HT1080 (cell line): ENCODE measurements at places on chromosomes 12 and 14. TPM values are rescaled to one million over a fixed set of nuclear protein-coding genes. Genes with fewer than 3 reads are reported as not detected.

DNA sequence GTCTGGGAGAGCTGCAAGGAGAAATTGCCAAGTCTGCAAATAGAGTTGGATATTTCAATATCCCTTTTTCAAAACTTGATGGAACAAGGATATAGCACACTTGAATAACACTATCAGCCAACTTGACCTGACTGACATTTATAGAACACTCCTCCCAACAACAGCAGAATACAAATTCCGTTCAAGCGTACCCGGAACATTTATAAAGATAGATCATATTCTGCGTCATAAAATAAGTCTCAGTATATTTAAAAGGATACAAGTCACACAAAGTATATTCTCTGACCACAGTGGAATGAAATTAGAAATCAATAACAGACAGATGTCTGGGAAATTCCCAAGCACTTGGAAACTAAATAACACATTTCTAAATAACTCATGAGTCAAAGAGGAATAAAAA is 29.0 kb upstream of the MEG3 start:
- DNase-seq = no peak

- DNase-seq = no peak
Measured at GRCh38 chr12:104632724-104633201, 176.0 kb downstream of the CHST11 start.

- no peak for DNase-seq
Measured at GRCh38 chr12:30000401-30000800, 216.7 kb upstream of the TMTC1 start.

GRCh38 chr14:75969891-75970290 is 11.9 kb downstream of the TGFB3 start:
- DNase-seq = no peak

DNA sequence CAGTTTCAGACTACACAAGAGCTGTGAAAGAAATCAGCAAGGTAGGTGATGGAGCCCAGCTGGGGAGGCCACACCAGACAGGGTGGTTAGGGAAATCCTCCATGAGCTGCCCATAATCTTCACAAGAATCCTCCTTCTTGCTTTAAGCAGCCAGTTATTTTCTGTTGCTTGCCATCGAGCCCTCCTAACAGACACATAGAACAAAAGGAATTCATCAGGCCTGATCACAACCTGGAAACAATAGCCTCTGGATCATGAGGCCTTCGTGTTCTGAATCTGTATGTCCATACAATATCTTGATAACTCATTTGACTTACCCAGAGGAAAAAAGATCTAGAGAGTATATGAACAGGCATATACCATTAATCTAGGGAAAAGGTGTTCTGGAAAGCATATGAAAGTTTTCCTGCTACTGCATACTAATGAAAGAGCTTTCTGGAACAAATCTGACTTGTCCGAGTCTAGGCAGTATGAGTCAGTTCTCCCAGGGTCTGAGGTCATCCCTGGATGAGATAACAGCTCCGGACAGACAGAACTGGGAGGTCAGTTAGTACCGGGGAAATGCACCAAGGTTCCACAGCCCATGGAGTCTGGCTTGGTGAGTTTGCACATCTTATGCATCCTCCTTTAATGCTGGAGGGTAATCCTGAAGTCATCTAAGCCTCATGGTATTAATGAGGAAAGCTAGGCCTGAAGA is 52.8 kb upstream of the ELK3 start:
- DNase-seq = no peak

DNA sequence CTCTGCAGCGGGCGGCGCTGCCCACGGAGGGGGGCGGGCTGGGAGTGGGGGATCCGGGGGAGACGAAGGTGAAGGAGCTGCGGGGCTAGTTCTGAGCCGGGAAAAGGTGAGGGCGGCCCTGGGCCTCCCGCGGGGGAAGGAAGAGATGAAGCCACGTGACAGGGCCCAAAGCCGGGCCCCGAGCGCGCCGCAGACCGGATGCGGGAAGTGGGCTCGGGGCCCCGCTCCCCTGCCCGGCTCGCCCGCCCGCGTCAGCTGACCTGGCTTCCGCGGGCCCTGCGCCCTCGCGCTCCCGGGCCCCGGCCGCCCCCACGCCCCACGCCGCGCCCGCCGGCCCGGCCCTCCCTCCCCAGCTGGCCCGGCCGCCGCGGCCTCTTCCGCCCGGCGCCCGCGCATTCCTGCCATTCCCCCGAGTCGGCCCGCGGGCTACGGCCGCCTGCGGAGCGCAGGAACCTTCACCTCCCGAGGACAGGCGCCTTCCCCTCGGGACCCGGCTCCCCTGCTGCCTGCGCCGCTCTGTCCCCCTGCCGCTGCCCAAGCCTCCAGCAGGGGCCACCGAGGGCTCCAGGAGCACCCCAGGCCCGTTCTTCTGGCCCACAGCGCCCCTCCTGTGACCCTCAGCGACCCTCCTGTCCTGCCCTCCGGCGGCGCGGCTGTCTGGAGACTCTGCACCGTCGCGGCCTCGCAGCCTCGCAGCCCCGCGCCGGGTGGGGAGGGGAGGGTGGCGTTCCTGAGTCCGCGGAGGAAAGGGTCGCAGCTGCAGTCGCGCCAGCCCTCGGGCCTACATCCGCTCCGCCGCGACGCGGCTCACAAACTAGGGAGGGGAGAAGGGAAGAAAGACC is 20.4 kb downstream of the NINJ2 start:
- DNase-seq = no peak

DNA sequence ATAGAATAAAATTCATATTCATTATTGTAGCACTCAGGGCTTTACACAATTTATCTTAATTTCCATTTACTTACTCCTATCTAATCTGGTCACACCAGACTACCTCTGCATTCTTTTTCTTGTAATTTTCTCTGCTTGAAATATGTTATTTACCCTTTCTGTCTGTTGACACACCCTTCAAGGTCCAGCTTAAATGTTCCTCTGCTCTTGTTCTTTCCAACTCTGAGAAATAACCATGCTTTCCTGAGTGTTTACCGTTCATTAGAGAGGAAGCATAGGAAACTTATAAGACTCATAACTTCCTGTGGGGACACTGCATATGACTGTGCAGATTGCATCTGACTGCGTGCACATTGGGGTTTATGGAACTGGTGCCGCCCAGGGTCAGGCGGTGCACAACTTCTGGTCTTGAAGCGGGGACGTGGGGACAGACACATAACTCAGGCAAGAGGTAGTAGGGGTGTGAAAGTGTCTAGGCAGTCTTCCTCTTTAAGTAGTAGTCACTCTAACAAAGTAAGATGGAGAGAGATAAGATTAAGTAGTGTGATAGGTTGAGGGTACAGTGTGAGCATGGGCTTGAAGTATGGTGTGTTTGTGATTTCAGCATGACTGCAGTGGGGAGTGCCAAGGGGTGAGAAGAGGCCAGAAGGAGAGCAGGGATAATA is 42.6 kb upstream of the FOXJ2 start:
- DNase-seq = no peak

DNA sequence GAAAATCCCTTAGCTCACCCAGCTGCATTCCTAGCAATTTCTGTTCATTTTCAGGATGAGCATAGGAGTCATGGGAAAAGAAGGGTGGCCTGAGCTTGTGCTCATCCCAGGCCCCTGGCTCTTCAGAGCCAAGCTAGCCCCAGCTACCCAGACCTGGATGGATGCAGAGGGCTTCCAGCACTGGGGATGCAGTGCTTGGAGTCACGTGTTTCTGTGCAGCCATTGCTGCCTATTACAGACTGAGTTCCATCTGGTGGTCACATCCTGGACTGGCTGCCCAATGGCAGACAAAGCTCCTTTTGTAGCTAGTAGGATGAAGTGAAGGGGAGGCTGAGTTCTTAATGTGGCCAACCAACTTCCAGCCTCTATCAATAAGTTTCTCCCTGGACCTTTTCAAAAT is 54.2 kb upstream of the JDP2 start:
- no peak for DNase-seq

DNA sequence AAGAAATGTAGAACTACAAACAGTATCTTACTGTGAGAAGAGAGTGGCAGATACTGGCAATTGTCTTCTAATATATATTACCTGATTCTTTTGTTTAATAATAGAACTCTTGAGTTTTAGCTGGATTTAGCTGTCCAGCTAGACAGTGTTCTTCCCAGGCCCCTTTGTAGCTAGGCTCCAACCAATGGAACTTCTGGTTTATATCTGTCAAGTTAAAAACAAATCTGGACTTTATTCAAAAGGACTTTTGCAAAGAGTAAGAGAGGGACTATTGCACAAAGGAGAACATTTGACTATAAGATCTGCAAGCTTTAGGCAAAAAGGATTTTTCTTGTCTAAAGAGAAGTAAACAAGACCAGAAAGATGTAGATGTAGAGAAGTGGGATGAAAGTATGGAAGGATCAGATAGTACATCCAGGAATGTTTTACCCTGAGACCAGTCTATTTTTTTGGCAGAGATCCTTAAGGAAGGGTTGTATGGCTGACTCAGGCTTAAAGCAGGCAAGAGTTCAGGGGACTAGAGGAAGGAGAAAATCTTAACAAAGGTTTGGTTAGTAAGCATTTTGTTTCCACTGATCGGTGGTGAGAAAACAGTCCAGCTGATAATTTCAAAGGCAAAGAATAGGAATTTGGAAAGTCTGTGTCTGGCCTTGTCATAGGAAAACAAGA is 111.1 kb upstream of the PLEKHA5 start:
- DNase-seq = peak; percentile 89

GRCh38 chr12:50052544-50052943 is 4.9 kb upstream of the ASIC1 start:
- DNase-seq = no peak

DNA sequence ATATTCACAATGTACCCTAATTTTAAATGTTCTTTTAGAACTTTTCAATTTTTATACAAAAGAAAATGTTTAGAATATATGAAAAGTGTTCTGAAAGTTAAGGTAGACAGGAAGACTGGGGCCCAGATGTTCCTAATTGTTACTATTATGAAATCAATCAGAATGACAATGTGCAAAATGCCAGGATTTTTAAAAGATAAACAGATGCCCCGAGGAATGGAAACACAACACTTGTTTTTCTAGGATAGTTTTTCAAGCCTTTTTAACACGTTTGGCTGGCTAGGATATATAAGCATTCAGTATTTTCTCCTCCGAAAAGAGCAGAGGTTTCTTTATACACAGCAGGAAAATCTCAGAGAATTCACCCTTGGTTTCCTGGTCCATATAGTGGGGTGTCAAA is 106.8 kb downstream of the ESR2 start:
- no peak for DNase-seq

- DNase-seq = no peak
Measured at GRCh38 chr12:111439657-111440151, 34.0 kb downstream of the SH2B3 start.

DNA sequence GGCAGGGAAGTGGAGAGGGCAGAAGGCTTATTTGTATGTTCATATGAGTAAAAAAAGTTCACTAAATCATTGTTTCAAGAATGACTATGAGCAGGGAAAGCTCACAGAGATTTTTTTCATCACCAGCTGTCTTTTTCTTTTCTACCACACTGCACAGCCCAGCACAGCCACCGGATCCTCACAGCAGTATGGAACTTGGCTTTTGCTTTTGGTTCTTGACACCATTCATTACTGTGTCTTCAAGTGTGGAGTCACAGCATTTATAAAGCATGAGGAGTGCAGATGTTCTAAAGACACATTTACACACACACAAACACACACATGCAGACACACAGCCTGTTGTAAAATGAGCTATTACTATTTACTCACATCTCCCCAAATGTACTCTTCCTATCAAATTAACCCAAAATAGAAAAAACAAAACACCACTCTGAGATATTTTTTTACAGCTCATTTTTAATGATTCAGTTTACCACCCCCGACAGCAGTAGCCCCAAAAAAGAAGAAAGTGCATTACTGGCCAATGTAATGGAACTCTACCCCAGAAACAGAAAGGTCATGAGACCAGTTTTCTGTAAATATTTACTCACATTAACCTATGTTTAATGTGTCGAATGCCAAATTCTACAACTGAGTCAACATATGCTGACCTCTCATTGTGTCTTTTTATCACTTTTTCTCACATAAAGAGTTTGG is 60.5 kb downstream of the BTG1 start:
- DNase-seq = no peak

DNA sequence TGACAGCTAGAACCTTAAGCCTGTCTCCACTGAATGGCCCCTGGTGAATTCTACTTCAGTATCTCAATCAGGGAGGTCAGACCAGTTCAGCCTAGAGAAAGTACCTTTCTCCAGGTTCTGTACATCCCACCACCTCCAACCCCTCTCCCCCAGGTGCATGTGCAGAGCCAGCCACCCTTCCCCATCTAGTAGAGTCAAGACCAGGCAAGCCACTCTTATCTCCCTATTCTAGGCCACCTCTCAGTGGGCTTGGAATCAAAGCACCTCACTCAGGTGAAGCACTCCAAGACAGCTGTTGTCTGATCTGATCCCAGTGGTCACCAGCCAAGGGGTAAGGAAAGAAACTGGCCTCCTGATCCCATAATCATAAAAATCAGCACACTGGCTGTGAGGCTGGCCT is 340.9 kb downstream of the BCL11B start:
- DNase-seq = no peak

GRCh38 chr12:85461127-85461526 is 181.1 kb downstream of the ALX1 start:
- DNase-seq = no peak

DNA sequence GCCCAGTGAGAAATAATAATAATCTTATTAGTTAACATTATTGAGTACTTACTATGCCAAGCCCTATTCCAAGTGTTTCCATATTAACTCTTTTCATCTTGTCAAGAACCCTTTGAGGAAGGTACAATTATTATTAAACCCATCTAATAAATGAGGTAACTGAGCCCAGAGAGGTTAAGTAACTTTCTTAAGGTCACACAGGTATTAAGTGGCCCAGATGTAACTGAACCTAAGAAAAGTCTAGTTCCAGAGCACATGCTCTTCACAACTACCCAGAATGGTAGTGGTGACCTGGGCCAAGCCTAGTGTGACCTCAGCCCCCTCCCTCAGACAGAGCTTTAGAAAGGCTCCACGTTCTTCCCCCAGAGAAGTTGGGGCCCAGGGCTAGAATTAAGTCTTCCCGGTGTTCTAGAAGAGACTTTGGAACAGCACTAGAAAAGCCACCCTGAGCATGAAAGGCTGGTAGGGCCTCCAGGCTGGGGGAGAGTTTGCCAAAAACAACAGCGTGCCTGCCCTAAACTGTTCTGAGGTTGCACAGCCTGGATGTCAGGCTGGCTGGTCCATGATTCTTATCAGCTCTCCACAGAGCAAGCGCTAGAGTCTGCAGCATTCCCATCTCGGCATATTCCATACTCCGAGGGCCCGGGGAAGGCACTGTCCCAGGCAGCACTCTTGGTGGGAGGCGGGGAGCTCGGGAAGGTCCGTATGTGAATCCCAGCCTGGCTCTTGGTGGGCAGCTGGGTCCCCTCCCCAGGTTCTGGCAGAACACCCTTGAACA is 41.3 kb upstream of the CTDSP2 start:
- DNase-seq = no peak

GRCh38 chr14:84181072-84181471 is 1348.9 kb upstream of the FLRT2 start:
- peak; percentile 15 for DNase-seq

DNA sequence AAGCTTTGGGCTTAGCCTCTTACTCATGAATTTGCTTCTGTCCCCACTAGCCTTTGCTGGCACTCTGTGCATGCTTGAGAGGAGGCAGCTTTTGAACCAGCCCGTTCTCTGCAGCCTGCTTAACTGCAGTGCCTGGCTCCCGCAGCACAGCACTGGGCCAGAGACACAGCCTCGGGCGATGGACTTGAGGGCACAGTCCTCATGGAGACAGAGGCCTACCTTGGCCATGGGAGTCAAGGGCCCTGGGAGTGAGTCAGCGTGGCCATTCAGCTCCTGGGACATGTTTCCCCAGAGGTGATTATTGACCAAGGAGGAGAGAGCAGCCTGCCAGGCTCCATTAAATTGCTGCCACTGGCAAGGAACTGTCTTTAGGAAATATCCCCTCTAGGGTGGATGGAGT is 93.5 kb downstream of the SMOC1 start:
- no peak for DNase-seq

VRTN gene
- not detected in 2 replicates for total RNA-seq

DHRS2 gene
- total RNA-seq = 5,417 and 5,493 TPM in 2 replicates

POU6F1 gene
- total RNA-seq = 0.26 and 1.5 TPM in 2 replicates

TAS2R30 gene
- 0.23 and 0.27 TPM in 2 replicates for total RNA-seq
